ENCODE measurements at places on chromosomes 2 and 18.

DNA sequence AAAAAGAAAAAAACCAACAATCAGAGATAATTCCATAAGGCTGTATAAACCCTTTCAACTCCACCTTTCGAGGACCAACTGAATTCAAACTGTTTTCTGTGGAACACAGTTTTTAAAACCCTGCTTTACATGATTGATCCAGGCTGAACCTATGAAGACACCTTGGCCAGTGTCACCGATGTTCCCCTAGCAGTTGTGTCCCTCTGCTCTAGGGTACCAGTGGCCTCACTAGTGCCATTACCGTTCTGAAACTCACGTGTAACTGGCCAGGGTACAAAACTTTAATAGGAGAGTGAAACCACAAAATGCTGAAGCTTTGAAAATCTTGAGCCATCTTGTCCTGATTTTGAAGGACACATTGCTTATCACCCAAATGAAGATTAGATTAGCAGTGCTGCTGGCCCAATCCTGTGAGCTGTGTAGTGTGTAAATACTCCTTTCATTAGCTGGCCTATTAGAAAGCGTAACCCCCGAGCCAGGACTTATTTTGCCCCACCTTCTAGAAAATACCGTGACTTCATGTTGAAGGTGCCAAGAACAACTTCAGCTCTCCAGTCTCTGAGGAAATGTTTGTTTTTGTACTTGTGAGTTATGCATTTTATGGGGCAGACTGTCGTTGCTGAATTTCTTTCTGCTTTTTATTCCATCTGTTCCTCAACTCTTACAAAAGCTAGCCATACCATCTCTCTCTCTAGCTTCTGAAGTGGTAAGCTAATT is 147.8 kb upstream of the MAP3K20 start:
- no peak for DNase-seq

GRCh38 chr2:238183821-238184220 is 19.7 kb downstream of the ILKAP start:
- no peak for DNase-seq

DNA sequence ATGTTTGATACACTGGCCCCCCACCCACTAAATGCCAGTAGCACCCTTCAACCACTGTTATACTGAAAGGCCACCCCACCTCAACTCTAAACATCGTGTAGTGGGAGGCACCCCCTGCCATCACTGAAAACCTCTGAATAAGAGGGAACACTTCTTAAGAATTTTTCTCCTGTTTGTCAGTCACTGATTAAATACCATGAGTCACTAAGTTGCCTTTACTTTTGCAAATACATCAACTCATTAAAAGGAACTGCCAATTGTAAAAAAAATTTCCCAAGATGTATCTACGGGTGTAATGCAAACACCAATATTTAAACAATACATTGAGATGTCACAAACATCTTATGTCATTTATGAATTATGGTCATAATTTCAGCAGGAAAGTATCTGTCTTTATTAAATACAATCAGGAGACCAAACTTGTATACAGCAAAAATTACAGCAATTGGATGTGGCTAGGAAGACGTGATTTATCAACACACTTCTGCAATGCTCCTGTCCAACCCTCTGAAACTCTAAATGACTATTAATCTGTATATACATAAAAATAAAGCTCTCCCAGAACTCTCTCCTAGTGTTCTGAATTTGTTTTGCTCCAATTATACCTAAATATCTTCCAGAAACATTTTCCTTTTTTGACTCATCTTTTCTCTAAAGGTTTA is 144.1 kb upstream of the STK17B start:
- DNase-seq: no peak

DNA sequence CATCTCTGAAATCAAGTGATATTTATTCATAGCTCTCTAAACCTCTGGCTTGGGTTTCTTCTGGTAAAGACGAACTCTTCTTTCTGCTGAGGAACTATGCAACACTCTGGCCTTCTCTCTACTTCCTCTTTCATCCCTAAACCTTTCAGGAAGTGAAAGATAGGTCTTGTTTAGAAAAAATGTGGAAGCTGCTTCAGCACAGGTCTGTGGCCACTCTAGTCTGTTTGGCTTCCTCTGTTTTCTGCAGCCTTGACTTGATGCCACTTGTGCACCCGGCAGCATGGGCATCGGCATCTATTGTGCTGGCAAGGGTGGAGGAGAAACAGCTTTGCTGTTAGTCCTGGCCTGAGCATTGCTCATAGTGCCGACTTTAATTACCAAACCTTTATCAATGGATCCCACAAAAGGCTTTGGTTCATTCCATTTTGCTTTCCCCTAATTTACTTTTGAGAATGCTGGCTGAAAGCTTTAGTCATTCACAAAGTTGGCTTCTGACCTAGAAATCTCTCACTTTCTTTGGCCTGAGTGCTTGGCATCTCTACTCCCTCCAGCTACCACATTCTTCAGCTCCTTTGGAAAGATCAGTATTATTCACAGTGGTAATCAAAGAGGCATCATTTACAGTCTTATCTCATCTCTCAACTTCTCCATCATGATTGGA is 32.0 kb upstream of the GPR39 start:
- no peak for DNase-seq

- no peak for DNase-seq
These were observed 38.6 kb upstream of the TGIF1 start for GRCh38 chr18:3411327-3411726.

- no peak for DNase-seq
These were observed 513.8 kb downstream of the ZEB2 start for GRCh38 chr2:144006139-144006538.

DNA sequence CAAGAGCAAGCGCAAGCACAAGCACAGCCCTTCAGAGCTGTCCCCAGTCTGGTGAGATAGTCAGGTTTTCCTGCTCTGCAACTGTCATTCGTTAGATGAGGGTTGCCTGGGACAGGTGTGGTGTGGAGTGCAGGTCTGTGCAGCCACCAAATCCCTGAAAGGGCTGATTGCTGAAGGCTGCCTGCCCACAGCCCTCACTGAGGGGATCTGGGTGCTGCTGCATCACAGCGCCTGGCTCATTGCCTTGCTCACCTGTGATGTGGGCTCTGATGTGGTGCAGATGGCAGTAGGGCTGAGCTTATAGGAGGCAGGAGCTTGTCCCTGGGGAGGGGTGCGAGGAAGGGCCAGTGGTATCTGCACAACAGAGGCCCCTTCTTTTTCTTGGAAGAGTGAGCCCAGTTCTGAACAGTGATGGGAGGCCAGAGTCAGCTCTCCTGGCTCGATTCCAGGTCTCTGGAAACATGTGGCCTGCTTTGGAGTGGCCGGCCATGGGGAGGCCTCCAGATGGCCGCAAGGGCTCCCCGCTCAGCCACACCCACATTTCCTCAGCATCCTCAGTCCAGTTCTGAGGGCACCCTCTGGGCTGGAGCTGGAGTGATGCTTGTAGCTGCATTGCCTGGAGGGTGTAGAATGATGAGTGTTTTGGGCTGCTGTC is 11.4 kb downstream of the UBE2F start:
- DNase-seq: no peak

DNA sequence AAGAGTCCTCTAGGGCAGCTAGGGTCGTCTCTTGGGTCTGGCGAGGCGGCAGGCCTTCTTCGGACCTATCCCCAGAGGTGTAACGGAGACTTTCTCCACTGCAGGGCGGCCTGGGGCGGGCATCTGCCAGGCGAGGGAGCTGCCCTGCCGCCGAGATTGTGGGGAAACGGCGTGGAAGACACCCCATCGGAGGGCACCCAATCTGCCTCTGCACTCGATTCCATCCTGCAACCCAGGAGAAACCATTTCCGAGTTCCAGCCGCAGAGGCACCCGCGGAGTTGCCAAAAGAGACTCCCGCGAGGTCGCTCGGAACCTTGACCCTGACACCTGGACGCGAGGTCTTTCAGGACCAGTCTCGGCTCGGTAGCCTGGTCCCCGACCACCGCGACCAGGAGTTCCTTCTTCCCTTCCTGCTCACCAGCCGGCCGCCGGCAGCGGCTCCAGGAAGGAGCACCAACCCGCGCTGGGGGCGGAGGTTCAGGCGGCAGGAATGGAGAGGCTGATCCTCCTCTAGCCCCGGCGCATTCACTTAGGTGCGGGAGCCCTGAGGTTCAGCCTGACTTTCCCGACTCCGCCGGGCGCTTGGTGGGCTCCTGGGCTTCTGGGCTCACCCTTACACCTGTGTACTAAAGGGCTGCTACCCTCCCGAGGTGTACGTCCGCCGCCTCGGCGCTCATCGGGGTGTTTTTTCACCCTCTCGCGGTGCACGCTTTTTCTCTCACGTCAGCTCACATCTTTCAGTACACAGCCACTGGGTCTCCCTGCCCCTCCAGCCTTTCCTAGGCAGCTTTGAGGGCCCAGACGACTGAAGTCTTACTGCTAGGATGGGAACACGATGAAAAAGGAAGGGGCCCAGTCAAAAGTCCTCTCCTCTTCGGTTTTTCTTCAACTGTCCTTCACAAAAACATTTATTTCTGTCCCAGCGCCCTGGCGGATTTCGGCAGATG is 8.1 kb downstream of the SIX2 start:
- DNase-seq: no peak

DNA sequence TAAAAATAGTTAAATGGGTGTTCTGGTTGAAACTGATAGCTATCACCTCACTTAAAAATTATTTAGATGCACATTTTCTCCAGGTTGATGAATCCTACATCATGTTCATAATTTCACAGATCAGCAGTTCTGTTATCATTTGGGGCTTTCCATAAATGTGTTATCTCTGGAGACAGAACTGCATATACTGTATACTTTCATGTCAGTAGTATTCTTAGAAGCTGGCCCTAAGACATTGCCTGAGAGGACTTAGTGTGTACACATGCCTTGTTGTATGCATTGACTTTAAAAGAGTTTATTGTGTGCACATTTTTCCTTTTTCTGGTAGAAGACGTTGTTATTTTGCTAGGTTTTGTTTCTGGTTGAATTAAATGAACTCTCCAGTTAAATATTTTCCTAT is 41.0 kb downstream of the PIK3C3 start:
- DNase-seq: no peak

DNA sequence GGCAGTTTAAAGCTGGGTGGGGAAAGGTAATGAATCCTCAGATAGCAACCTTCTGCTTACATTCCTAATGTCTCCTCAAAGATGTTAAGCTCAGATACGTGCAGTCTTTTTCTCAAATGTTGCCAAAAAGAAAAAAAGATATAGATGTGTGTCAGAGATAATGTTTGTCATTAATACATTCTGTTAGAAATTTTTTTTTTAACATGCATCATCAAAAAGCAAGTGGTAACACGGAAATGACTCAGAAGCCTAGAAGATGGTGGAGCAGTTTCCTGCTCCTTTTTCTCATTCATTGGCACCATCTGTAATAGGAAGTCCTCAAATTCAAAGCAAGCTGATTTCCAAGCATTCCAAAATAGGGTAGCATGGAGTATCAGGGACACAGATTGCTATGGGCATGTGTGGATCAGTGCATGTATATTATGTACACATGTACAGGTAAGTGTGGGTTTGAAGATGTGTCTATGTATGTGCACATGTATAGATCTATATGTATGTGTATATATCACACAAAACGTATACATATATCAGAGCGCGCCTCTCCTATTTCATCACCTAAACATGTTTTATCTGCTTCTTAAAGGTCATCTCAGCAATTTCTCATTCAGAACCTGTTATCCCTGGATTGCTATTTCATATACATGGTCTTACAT is 79.9 kb upstream of the ITGB6 start:
- DNase-seq: no peak

- DNase-seq: no peak
These were observed 14.7 kb downstream of the FAM228A start for GRCh38 chr2:24189551-24189950.

DNA sequence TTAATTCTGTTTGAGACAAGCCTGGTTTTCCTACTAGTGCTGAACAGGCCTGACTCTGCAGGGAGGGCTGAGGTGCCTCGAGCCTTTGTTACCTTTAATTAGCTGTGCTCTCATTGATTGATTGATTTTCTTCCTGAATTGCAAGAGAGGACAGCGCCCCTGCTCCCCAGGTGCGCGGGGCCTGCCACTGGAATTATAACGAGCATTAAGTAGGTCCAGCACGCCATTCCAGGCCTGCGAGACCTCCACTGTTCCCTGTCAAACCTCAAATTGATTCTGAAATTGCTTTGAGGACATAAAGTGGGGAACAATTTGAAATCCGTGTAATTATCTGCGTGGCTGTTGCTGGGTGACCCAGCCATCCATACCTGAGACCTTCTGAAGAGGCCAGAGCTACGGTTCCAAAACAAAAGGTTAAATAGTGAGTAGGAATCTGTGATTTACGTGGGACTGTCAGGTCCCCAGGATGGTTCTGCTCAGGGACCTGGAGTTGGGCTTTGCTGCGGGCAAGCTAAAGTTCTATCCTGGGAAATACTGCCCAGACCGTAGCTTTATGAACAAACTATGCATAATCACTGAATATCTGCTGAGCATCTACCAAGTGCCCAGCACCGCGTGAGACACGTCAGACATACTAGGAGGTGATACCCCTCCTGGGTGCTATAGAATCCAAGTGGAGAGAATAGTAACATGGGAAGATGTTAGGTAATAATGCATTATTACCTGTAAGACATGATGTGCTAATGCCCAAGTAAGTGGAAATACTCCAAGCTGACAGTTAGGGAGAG is 104.1 kb downstream of the ZBTB7C start:
- DNase-seq: no peak

DNA sequence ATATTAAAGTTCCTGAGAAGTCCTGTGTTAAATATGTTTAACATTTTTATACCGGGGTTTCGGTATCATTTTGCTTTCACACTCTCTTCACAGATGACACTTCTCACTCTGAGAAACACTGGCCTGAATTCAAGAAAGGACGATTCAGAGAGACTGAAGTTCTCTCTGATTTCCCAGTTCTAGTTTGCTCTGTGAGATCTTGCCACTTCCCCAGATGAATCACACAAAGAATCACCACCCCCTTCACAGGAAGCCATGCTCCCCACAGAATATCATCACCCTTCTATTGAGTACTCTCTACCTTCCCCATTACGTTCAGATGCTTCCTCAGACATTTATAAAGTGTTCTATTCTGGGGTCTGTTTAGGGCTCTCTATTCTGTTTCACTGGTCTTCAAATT is 16.1 kb upstream of the CD207 start:
- no peak for DNase-seq

DNA sequence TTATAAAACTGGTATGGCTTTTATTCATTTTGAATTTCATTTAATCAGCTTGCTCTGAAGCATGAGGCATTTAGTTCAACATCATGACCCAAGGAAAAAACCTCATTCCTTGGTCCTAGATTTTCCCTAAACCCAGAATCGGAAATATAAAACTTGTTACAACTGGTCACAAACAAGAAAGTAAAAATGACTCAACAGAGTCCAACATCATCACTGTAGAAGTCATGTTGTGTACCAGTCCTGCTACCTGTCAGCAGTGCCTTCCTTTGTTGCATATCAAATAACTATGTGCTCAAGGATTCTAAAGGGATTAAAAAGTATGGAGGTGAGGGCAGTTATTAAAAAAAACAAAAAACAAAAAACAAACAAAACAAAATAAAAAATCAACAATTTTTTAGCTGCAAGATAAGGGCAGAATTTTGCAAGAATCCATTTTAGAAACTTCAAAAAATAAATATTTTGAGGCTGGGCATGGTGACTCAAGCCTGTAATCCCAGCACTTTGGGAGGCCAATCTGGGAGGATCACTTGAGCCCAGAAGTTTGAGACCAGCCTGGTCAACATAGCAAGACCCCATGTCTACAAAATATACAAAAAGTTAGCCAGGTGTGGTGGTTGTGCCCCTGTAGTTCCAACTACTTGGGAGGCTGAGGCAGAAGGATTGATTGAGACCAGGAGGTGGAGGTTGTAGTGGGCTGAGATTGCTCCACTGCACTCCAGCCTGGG is 18.4 kb downstream of the NCKAP1 start:
- no peak for DNase-seq

GRCh38 chr2:238031751-238032150 is 29.1 kb upstream of the SCLY start:
- no peak for DNase-seq

GRCh38 chr18:36465970-36466369 is 168.5 kb downstream of the FHOD3 start:
- DNase-seq: no peak

GRCh38 chr2:12862541-12862940 is 145.8 kb downstream of the TRIB2 start:
- DNase-seq: no peak

Measured in cortex of kidney (tissue), 1 donor.